ENCODE measurements at places on chromosomes 7 and 10.
A peak's percentile ranks its signal among the peaks of the same experiment; 100 is the strongest.

DNA sequence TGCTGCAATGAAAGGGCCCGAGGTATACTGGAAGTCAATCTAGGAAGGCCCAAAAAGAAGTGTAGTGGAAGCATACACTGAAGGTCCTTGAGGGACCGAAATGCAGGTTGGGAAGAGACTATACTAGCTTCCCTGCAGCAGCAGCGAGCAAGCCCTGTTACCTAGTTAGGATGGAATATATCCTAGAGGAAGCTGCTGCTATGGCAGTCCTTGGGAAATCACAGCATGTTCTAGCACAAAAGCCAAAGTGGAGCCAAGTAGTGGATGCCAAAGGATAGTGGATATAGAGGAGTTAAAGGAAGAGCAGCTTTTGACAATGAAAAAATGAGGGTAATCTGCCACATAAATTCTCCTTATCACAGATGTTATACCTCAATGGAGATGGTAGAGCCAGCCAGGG, 123.8 kb upstream of the STARD3NL start:
- no peak for DNase-seq

GRCh38 chr10:9297580-9297979, 1243.1 kb downstream of the GATA3 start:
- DNase-seq: no peak

- peak; percentile 76 for DNase-seq
Measured at GRCh38 chr7:25389489-25390106, 161.3 kb upstream of the NPVF start.

DNA sequence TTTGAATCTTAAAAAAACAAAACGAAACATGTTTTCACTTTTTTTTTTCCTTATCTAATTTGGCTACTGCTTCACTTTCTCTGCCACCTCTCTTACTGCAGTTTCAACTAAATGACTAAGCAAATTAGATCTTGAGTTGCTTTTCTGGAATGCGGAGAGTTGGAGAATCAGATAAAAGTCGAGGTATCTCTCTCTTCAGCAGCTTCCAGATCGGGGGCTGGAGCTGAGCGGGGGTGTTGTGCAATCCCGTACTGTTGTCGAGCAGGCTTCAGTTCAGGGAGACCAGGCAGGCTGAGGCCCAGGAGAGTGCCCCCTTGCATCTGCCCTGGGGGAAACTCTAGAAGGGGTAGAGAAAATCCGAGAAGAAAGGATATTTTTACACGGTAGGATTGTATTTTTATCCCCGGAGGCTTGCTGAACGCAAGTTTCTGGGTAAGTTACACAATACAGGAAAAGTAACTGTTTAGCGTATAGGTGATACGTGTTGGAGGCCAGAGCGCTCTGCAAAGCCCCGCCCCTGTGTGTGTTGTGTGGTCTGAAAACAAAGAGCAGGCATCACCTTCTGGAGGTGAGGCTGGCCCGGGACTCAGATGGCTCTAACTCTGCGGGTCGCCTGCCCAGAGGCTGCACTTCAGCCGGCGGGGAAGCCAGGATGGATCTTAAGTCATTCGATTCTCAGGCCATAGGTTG, 116.6 kb downstream of the KLF6 start:
- peak; percentile 95 for DNase-seq

DNA sequence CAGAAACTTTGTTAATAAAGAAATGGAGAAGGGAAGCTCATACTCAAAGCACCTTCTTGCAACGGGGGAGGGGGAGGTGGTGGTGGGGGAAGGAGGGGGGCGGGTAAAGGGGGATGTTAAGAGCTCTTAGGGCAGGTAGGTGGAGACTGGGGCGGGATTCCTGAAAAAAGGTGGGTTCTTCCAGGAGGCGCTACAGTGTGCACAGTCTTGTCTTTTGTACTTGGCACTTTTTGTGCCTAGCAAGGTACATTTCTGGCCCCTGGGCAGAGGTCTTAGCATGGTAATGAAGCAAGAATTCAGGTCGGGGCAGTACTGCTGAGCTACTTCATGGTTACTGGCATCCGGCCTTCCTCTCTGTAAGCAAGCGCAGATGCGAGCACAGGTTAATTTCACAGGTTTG, 15.2 kb upstream of the LAMB4 start:
- DNase-seq: no peak

DNA sequence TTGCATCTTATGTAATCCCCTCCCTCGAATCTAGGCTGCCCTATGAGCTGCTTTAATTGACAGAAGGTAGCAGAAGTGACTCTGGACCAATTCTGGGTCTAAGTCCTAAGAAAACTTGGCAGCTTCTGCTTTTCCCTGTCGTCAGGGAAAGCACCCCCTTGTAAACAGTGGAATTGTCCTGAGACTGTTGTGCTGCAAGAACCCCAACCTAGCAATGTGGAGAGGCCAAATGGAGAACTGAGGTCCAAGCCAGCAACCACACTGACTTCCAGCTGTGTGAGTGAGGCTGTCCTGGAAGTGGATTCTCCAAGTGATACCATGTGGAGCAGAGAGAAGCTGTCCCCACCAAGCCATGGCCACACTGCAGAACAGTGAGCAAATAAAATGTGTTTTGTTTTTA, 75.5 kb downstream of the ARHGAP22 start:
- DNase-seq: no peak

DNA sequence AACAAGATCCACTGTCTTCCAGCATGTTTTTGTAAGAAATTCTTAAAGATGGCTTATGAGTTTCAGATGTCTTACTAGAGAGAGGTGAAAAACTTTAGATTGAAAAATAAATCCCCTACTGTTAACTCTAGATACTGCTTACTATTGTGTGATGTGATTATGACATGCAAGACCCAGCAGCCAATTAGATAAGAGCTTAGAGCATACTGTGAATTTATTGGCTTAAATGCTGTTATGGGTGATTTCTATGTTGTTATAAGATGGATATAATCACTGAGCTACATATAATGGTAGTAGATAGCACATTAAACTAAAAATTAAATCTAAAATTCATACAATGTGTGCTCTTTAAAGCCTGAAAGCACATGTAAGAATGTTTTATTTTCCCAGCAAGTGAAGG, at the start of gene RNF133:
TSS of gene RNF133 (minus strand) at position 101 of the 400 bp plus-strand sequence. CDS start 199 bp downstream, outside the sequence.
- DNase-seq: no peak

- peak; percentile 43 for DNase-seq
Measured at GRCh38 chr7:33039257-33039902, 23.2 kb downstream of the NT5C3A start.

- no peak for DNase-seq
Measured at GRCh38 chr7:25167262-25167843, 42.3 kb upstream of the CYCS start.

DNA sequence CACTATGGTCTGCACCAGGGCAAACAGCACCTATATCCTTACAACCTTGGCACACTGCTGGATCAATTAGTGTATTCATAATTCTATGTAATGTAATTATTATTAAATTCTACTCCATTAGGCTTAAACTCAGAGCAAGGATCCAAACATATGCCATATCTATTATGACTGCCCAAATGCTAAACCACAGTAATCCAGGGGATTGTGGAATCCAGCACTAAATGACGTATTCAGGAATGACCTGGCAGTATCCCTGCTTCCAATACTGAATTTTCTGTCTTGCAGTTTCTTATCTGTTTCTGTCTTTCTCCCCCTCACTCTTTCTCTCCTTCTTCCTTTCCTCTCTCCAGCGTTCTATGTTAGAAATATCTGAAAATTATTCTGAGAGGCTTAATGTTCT, 16.5 kb upstream of the UBE2D1 start:
- peak; percentile 5 for DNase-seq

GRCh38 chr7:116979430-116979829, 26.1 kb downstream of the ST7 start:
- DNase-seq: no peak

DNA sequence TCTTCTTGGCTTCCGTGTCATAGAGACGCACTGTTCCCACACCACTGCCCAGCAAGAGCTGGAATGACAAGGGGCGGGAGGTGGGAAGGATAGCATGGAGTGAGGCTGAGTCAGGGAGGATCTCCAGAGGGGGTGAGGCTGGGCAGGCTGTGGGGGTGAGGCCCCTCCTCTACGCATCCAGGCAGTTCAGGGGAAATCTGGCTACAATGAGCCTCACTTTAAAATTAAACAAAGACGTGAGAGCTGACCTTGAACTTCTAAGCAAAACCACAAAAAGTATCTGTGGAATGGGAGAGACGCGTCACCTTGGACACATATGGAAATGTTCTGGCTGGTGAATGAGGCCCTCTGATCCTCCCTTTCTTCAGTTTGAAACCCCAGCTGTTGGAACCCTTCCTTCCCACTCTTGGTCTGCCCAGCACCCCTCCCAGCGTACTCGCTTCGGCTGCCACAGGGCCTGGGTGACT, 17.7 kb downstream of the WDR91 start:
- peak; percentile 96 for DNase-seq

DNA sequence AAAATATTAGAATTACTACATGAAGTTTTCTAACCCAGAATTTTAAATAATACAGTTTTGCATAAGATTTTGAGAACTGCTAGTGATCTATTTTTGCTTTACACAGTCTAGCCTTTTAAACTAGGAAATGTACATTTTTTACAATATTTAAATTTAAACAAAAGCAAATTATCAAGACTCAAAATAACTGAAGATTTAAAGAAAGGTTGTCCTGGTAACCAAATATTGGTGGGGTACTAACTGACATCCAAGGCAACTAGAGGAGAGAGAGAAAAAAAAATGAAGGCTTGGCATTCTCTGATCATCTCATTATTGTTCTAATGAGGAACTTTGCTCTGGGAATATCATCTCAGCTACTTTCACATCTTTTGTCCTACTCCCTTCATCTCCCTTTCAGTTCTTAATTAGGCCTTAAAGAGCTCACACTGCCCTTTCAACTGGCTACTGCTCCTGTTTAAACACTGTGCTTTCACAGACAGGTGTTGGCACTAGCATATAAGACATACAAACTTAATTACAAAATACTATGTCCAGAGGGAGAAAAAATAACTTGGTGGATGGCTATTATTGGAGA, 33.7 kb downstream of the RAB11FIP2 start:
- no peak for DNase-seq

DNA sequence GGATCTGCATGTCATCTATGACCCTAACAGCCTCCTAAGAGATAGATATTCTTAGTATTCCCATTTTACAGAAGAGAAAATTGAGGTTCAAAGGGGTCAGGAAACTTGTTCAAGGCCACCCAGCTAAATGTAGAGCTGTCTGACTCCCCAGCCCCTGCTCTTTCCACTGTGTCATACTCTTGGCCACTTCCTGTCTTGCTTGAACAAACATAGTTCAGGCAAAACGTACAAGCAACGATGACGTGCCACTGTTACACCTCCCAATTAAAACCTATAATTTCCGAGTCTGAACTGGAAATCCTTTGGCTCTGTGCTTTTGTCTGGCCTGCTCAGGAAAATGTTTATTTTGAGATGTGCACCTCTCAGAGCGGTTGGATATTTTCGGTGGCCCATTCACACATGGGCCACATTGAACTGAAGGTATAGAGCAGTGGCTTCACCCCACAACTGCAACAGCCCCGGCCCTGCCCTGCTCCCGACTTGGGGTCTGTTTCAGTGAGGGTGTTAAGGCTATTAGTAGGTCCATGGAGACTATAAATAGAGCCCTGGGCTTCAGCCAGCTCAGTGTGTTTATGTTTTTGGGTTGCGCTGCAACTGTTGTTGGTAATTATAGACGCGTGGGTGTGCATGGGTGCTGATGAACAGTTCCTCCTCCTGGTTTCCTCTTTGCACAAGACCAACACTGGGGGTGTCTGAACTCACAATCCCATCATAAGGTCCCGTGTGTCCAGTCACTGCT, 172.3 kb upstream of the ADO start:
- no peak for DNase-seq

DNA sequence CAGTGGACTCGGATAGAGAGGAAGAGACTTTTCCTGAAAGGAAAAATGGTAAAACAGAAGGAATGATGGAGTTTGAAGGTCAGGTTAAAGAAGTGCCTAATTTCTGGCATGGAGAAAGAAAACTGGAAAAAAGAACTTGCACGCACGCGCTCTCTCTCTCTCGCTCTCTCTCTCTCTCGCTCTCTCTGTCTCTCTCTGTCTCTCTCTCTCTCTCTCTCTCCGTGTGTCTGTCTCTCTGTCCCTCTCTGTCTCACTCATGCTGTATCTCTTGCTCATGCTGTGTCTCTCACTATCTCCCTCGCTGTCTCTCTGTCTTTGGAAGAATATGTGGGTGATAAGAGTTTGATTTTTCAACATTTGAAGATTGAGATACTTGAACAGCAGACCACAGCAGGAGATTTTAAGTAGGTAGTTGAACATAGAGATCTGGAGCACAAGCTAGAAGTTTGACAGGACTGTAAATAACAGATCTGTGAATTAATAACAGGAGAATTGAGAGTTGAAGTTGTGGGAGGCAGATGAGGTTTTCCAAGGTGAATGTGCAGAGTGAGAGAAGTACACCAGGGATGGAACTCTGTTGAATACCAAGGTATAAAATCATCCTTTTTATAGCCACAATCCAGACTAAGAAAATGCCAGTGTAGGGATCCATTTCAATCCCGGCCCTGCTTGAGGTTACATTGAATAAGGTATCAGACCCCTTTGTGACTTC, 33.1 kb downstream of the ADD3 start:
- peak; percentile 12 for DNase-seq

GRCh38 chr10:9834434-9834833, 1183.2 kb upstream of the CELF2 start:
- no peak for DNase-seq

DNA sequence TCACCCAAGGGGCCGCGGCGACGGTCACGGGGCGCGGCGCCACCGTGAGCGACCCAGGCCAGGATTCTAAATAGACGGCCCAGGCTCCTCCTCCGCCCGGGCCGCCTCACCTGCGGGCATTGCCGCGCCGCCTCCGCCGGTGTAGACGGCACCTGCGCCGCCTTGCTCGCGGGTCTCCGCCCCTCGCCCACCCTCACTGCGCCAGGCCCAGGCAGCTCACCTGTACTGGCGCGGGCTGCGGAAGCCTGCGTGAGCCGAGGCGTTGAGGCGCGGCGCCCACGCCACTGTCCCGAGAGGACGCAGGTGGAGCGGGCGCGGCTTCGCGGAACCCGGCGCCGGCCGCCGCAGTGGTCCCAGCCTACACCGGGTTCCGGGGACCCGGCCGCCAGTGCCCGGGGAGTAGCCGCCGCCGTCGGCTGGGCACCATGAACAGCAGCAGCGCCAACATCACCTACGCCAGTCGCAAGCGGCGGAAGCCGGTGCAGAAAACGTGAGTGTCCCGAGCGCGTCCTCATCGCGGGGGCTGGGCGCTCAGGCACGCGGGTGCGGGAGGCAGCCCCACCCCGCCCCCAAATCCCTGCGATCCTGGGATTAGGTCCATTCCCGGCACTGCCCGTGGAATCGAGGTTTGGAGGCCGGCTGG, 509 bp downstream of the AHR start:
- no peak for DNase-seq

Data from choroid plexus epithelial cell (primary cell).